ENCODE measurements at places on chromosomes 5 and 9.

- no peak for DNase-seq
These were observed 46.8 kb downstream of the TNC start for GRCh38 chr9:115071176-115071575.

- DNase-seq, result peak; percentile 70
These were observed 18.2 kb upstream of the WDR38 start for GRCh38 chr9:124835026-124835557.

- DNase-seq, result no peak
These were observed 104.3 kb downstream of the PHF2 start for GRCh38 chr9:93680443-93681268.

DNA sequence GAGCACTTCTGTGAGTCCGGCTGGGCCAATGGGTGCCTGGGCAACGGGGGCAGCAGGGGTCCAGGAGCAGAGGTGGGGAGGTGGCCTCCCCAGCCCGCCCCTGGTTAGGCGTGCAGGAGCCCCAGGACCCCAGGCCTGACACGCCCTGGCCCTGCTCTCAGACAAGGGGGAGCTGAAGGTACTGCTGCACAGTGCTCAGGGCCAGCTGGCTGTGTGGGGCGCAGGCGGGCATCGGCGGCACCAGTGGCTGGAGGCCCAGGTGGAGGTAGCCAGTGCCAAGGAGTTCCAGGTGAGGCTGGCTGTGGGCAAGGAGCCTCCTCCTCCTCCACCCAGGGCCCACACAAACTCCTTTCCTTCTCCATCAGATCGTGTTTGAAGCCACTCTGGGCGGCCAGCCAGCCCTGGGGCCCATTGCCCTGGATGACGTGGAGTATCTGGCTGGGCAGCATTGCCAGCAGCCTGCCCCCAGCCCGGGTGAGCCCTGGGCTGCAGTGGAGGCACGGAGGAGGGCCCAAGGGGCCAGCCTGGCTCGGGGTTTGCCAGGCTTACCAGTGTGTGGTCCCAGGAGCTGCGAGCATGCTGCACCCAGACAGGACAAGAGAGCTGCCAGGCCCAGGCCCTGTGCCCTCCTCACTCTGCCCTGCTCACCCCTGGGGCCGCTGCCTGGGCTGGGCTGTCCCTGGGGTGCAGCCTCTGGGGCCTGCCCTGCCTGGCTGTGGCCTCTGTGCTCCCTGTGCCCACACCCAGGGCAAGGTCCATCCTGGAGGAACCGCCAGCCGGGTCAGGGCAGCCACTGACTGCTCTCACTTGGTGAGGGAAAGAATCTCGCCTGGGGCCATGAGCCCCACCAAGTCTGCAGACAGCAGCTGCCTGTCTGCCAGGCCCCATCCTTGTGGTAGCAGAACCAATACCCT lies 7.0 kb downstream of the MAMDC4 start:
- DNase-seq, result peak; percentile 54

DNA sequence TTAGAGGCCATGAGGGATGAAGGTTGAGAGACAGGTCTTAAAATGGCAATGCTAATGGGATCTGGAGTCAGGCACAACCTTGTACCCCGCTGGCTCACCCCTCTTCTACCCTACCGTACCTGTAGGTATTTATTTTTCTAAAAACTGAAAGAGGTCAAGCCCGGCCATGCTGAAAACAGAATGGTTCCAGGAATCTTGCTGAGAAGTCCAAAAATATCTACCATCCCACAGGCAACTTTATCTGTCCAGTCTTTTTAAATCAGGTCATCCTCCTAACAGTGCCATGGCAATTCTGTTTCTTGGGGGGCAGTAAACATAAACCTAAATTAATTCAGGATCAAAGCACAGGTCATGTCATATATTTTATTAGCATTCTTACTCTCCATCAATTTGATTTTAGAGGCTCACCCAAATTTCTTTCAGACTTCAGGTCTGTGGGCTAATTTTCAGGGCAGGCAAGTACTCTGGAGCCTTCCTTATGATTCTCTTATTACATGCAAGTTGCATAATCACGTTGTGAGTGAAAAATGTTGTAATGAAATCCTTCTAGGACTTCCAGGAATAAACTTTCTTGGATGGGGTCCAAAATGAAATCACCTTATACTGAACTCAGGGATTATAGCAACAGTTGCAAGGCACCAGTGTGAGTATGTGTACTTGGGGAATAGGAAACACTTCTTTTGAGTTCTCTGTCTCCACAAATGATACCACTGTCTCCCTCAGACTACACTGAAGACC lies 102.7 kb upstream of the NREP start:
- DNase-seq, result peak; percentile 54

GRCh38 chr5:142545650-142546322 lies 140.1 kb downstream of the FGF1 start:
- peak; percentile 31 for DNase-seq

- DNase-seq, result no peak
These were observed 19.0 kb upstream of the PHYHD1 start for GRCh38 chr9:128901822-128902221.

- DNase-seq, result no peak
These were observed 183.2 kb upstream of the PDE4D start for GRCh38 chr5:60076746-60077145.

- DNase-seq, result no peak
These were observed 15.7 kb downstream of the PHF2 start for GRCh38 chr9:93592008-93592642.

DNA sequence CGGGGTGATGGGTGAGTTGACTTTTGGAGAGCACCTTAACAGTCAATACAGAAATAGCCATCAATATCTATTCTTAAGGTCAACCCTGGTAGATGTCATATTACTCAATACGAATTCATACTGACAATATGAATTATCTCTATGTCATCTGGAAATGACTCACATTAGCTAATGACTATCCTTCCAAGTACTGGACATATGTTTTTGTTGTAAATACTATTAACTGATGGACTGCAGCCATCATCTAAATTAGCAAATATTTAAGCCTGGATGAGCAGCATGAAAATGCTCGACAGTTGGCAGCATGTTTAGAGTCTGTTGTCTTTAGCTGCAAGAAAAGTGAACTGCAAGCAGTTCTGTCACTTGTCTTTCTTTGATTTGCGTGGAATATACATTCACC lies 19.6 kb upstream of the ISOC1 start:
- DNase-seq, result no peak

- DNase-seq, result no peak
These were observed 23.9 kb upstream of the NIM1K start for GRCh38 chr5:43168175-43168574.

DNA sequence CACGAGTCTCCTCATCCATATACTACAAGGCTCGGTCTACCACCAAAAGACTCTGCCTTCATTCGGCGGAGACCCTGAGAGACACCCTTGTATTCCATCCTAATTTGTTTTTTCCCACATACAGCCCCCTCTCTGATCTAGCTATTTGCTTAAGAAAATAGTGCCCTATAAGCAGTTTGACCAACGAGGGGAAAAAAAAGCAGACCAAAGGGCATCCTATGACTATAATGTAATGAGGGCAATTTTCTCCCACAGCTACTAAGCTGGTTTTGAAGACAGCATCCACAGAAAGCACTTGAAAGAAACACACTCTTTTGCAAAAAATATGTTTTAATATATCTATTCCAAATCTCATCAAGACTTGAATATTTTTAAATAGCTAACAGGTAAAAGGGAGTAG lies 147.8 kb downstream of the MLLT3 start:
- no peak for DNase-seq

DNA sequence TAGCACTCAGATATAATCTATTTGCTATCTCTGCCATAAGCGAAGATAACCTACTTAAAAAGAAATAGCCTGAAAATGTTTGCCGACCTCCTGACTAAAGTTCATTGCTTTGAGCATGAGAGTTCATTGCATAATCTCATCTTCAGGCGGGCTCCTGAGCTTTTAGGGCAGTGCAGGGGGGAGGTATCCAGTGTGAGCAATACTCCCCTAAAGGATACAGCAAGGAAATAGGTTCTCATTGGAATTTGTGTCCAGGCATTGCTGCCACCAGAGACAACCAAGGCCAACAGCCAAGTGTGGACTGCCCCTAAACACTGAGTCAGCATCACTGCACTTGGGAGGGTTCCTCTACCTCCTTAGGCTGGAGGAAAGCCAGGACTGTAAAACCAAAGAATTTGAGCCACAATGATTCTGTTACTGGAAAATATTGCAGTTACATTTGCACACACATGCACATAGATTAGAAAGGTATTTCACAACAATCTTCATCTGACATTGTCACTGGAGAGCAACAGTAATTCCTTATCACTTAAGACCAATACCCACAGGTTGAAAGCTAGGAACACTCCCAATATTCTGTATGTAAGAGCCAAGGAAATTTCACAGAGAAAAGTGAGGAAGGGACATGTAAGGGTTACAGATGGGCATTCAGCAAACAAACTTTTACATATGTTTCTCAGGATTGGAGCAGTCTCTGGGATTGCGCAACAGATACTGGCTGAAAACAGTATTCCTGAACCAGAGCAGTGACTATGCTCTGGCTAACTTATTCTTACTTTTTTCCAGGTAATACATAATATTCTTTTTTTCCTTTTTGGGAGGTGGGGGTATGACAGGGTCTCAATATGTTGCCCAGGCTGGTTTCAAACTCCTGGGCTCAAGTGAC lies 98.6 kb upstream of the TLE1 start:
- DNase-seq, result peak; percentile 96

DNA sequence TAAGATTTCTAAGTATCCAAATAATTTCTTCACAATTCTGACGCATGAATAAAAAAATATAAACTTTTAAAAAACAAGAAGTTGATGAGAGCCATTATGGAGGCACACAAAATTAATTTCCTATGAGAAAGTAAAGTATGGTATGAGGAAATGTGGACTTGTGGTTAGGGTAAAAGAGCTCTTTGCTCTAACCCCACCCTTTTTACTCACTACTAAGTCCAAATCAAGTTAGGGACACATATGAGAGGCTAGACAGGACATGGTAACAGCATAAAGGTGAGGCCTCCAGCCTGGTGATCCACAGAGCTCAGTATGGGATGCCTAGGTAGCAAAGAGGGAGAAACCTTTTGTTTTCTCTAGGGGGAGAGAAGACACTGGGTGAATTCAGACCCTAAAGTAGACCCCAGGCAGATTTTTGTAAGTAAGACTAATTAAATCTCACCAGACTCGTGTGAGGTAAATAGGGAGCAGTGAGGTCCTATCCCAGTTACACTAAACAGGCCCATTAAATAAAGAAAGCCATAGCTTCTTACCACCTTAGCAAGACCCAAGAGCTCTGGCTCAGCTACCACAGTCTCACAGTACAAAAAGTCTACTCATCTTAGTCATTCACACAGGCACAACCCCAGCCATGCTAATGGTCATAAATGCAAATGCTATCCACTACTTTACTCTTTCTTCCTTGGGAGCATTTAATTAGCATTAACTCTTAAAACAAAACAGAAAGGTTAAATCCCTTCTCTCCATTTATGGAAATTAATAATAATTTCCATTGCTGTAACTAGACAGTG lies 42.6 kb downstream of the MLLT3 start:
- no peak for DNase-seq

DNA sequence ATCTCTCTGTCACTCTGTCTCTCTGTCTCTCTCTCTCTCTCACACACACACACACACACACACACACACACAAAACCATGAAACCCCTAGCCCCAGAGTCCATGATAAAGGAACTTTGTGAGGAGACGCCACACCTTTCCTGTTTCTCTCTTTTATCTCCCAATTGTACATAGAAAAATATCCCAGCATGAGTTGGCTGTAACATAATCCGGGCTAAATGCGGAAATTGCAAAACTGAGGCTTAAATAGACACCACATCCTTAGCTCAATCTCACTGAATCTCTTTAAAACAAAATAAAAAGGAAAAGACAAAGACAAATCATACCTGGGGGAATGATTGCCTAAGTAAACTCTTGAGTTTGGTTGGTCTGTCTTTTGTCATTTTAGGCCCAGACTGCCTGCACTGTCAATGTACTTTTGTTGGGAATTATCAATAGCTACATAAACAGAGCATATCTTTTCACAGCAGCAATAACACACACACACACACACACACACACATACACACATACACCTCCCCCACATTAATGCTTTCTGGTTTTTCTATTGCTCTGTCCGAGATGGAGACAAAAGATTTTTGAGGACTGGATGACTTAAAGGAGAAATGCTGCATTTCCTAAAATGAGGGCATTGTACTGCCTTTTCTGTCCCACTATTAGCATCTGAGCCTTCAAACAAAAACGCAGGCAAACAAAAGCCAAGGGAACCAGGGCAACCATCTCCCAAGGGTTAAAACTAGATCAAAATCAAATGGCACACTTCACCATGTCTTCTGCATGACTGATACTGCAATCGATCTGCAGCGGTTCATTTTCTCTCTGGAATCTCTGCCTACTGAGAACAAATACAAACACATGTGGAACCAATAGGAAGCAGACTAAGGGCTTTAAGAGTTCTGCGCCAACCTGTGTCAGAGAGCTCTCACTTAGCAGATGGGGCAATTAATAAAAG lies 321.5 kb downstream of the NFIB start:
- no peak for DNase-seq

- DNase-seq, result peak; percentile 94
These were observed 89.2 kb upstream of the CAST start for GRCh38 chr5:96572864-96573512.

- no peak for DNase-seq
These were observed 64.4 kb downstream of the PLCXD3 start for GRCh38 chr5:41445937-41446563.

GRCh38 chr5:88883836-88884607 lies 1.0 kb upstream of the MEF2C start:
- peak; percentile 48 for DNase-seq

DNA sequence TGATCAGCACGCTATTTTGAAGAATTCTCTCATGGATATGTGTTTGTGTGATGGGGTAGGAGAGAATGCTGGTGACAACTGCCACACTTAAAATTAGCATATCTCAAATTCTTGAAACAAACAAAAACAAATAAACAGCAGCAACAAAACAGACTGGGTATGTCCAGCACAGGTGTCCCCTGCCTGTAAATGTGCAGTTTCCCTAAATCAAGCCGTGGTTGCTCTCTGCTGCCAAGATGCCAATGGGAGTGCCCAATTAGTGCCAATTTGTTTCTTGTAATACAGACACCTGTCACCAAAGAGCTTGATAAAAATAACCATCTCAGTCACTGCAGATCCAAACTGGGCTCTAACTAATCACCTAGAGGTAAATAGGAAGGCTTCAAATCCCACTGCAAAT lies 144.2 kb upstream of the SMARCA2 start:
- DNase-seq, result no peak

- peak; percentile 29 for DNase-seq
These were observed 9.6 kb downstream of the SEC61B start for GRCh38 chr9:99231711-99232110.

DNA sequence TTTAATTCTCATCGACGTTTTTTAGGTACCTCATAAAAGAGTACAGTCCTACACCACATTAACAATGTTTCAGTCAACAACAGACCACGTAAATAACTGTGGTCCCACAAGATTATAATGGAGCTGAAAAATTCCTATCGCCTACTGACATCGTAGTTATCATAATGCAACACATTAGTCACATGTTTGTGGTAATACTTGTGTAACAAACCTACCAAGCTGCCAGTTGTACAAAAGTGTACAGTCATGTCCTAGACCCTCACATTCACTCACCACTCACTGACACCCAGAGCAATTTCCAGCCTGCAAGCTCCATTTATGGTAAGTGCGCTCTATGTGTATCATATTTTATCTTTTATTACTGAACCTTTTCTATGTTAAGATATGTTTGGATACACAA lies 16.8 kb downstream of the GNAQ start:
- peak; percentile 55 for DNase-seq

- DNase-seq, result no peak
These were observed 99.1 kb downstream of the ZNF608 start for GRCh38 chr5:124647352-124647751.
